ENCODE measurements at places on chromosomes 1 and 21.

DNA sequence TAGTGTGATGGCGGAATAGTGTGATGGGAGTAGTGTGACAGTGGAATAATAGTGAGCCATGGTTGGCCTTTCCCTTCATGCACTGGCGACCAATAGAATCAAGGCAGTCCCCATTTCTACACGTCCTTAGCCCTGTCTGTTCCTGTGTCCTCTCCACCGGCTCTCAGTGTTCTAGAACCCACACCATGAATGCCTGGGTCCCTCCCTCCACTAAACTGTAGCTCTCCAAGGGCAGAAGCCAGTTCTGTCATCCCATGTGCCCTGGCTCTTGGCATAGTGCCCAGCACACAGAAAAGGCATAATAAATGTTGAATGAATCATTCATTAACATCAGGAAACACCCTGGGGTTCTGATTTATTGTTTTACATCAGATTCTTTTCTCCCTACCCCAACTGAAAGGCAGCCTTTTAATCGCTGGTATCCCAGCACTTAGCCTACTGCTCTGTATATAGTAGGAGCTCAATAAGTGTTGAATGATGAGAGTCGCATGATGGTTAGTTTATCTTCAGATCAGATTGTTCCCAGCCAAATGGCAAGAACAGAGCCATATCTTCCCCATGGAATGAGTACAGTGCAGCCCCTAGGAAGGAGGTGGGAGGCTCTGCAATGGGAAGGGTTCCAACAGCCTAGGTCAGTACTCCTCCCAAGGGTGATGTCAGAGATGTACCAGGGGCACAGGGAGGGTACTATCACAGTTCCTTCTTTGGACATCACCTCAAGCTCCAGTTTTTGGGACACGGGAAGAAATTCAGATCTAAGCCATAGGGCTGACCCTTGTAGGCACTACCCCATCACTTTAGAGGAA is 325.7 kb downstream of the HHAT start:
- DNase-seq, result no peak

- no peak for DNase-seq
These were observed 6.8 kb downstream of the STPG1 start for GRCh38 chr1:24406788-24407187.

GRCh38 chr21:31713973-31714740 is 17.8 kb downstream of the SCAF4 start:
- DNase-seq, result peak; percentile 64

- no peak for DNase-seq
These were observed 82.1 kb downstream of the GFI1 start for GRCh38 chr1:92404661-92405060.

DNA sequence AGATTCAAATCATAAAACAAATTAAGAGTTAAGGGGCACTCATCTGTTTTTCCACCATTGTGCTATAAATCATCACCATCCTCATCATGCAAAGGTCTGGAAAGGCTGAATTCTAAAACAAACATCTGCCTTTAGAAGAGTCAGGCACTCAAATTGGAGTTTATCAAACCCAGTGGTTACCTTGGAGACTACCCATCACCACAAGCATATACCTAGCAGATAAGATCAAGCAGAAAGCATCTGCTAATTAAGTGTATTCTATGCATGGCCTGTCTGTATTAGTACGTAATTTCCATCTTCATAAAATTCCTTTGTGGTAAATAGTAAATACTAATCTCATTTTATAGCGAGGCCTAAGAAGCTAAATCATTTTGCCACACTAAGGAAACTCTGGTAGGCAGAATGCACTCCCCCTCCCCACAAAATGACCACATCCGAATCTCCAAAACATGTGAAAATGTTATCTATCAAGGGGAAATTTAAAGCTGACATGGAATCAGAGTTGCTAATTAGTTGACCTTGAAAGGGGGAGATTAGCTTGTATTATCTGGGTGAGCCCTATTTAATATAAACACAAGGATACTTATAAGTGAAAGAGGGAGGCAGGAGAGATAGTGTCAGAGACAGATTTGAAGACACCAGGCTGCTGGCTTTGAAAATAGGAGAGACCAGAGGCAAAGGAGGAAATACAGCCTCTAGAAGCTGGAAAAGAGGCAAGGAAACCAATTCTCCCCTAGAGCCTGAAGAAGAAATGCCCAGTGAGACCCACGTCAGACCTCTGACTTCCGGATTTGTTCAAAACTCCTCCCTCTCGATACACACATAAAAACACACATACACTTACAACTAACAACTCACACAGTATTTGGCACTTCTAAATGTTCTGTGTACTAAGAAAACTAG is 23.2 kb downstream of the ARID4B start:
- DNase-seq, result no peak

GRCh38 chr1:11845641-11846335 is 1.8 kb downstream of the NPPA start:
- DNase-seq, result peak; percentile 12

- no peak for DNase-seq
These were observed 148.6 kb upstream of the ZC3H12A start for GRCh38 chr1:37325509-37326437.

DNA sequence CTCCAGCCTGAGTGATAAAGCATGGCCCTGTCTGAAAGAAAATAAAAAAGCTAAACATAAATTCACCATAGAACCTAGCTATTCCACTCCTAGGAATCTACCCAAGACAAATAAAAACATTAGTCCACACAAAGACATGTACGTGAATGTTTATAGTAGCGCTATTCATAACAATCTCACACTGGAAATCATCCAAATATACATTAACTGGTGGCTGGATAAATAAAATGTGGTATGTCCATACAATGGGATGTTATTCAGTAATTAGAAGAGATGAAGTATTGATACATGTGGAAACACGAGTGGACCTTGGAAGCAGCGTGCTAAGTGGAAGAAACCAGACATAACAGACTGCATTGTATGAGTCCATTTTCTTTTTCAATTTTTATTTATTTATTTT is 29.7 kb downstream of the RIPPLY3 start:
- DNase-seq, result no peak

GRCh38 chr1:207335695-207336363 is 14.4 kb downstream of the CD55 start:
- DNase-seq, result peak; percentile 36

- no peak for DNase-seq
These were observed 29.8 kb downstream of the HYI start for GRCh38 chr1:43423672-43424550.

- no peak for DNase-seq
These were observed 512.6 kb downstream of the MRPL39 start for GRCh38 chr21:25094695-25095094.

DNA sequence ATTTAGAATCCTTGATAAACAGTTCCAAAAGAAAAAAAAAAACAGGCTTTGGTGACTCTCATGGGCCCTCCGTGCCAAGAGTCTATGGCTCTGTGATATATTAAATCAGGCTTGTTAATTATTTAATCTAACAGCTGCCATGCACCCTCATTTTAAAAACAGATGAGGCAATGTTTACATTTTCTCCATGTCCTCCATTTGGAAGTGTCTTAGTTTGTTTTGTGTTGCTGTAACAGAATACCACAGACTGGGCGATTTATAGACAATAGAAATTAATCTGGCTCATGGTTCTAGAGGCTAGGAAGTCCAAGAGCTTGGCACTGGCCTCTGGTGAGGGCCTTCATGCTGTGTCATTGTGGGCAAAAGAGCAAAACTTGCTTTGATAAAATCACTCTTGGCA is 58.0 kb downstream of the B3GALT5 start:
- peak; percentile 16 for DNase-seq

GRCh38 chr1:209861242-209861641 is 33.5 kb downstream of the UTP25 start:
- DNase-seq, result no peak

DNA sequence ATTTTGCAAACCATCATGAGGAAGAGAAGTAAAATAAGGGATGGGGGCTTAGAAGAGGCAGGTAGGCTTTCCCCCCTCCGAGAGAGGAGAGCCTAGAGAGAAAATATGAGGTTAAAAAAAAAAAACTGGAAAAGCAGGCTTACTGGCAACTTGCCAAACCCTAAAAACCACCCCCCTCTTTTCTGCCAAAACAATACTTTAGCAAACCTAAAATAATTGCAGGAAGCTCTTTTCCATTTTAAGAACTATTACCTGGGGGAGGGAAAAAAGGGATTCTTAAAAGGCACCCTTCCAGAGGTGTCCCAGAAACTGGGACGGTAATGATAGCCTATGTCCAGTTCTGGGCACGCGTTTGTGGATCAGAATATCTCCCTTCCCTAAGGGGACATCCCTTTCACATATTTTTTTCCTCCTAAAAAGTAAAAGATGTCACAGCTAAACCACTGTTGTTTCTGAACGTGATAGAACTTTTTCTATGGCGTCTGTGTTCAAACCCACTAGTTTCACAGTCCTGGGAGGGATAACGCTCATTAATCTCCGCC is 1.1 kb upstream of the NFIA start:
- peak; percentile 63 for DNase-seq

- no peak for DNase-seq
These were observed 21.6 kb downstream of the MECR start for GRCh38 chr1:29209173-29209572.

- no peak for DNase-seq
These were observed 189.4 kb upstream of the KCTD3 start for GRCh38 chr1:215377746-215378145.

GRCh38 chr1:26910343-26911160 is 3.2 kb downstream of the NR0B2 start:
- no peak for DNase-seq

GRCh38 chr21:43916076-43916475 is 51.1 kb downstream of the AGPAT3 start:
- DNase-seq, result peak; percentile 66

- no peak for DNase-seq
These were observed 35.8 kb downstream of the OLFML3 start for GRCh38 chr1:114015075-114015474.

DNA sequence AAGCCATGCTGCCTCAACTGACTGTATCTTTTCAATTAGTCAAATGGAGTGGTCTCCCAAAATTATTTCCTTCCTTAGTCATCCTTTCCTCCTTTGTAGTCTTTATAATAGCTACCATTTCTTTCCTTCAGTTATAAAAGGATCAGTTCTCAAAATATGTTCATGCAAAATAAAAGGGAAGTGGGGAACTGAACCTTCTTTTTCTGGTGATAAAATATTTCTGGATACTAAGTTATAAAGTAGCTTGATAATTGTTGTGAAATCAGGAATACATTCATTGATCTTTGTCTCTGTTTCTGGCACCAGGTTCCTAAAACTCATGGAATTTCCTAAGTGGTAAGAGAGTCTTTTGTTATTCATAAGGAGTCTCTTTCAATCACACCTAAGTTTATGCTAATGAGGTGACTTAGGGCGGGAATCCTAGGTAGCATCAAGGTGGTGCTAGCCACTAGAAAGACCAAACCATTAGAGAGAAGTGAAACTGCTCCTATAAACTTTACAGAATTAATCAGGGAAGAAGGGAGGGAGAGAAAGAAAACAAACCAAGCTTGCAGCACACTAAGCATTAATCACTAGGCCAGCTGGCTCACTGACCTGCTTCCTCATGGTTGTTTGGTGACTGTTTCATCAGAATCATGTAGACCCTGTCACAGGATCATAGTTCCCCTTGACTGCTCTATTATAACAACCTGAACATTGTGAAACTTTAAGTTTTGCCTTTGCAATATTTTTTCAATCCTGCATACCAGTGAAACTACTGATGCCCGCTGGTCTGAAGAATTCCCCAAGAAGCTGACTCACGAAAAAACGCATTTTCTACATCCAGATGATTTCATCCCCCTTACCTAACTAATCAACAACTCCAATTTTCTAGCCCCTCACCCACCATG is 161.6 kb upstream of the PTBP2 start:
- DNase-seq, result no peak

- no peak for DNase-seq
These were observed 107.7 kb downstream of the ADSS2 start for GRCh38 chr1:244344001-244344400.

DNA sequence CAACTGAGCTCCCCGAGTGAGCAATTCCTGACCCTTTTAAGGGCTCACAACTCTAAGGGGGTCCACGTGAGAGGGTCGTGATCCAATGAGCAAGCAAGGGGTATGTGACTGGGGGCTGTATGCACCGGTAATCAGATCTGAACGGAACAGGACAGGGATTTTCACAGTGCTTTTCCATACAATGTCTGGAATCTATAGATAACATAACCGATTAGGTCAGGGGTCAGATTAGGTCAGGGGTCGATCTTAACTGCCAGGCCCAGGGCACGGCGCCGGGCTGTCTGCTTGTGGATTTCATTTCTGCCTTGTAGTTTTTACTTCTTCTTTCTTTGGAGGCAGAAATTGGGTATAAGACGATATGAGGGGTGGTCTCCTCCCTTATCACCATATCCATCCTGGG is 30.7 kb upstream of the OPRD1 start:
- peak; percentile 82 for DNase-seq

DNA sequence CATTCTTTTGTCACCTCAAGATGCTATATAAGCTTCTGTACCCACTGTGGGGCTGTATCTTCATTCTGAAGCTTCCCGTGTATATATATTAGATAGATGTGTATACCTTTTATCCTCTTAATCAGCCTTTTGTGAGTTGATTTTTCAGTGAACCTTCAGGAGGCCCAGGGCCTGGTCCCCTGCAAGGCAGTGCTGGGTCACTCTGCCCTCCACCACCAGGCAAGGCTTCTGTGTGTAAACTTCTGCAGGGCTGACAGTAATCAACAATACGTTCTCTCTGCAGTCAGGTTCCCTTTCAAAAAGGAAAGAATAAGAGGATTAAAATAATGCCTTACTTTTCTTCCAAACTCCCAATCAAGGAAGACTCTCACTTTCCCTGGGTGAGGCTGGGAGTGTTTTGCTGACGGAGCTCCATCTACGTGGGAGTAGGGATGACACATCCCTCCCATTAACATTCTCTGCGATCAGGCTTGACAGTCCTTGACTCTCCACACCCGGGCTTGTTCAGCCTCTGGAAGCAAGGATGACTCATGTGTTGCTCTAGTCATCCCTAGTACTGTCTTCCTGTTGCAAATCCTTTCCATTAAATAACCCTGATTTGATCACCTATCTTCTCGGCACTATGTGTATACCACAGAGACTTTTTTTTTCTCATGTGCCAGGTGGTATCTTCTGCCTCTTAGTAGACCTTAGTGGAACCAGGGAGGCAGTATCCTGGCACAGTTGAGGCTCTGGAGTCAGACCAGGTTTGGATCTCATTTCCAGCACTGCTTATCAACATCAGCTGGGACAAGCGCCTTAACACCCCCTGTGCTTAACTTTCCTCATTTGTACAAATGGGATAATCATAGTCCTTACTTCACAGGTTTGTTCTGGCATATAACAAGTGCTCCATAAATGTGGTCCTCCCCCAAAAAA is 70.3 kb upstream of the KCNK1 start:
- peak; percentile 12 for DNase-seq

- no peak for DNase-seq
These were observed 20.8 kb downstream of the FAM177B start for GRCh38 chr1:222757646-222758268.

Measured in OCI-M1 (cell line).